ENCODE measurements at places on chromosomes 1 and 21.

DNA sequence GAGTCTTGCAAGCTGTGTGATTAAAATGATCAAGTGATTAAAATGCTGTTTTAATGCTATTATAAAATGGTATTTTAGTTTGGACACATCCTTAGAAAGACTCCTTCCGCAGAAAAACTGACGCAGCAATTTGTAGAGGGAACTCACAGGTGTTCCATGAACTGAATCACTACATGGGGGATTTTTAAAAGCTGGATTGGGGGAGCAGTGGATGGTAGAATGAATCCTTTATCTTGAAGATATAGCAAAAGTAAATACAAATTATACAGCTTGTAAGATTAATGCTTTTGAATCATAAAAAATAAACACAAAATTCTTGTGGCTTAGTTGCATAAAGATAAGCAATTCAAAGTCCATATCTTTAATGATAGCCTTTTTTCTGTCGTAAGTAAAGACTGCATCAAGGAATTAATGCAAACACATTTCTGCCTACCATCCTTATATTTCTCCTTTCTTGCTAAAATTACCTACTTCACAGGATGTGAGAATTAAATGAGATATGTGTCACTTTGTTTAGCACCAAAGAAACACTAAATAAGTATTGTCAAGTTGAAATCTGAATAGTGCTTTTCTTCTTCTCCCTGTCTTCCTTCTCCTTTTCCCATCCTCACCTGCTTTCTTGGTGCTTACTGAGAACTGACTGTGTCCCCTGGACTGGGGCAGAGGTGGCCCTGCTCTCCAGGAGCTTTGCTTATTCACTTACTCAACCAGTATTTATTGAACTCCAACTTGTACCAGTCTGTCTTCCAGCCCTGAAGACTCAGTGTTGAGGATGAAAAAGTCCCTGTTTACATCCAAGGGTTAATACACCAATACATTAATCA, 61.5 kb upstream of the F3 start:
- DNase-seq = no peak

- DNase-seq = no peak
Measured at GRCh38 chr1:7366955-7367665, 404.0 kb upstream of the VAMP3 start.

DNA sequence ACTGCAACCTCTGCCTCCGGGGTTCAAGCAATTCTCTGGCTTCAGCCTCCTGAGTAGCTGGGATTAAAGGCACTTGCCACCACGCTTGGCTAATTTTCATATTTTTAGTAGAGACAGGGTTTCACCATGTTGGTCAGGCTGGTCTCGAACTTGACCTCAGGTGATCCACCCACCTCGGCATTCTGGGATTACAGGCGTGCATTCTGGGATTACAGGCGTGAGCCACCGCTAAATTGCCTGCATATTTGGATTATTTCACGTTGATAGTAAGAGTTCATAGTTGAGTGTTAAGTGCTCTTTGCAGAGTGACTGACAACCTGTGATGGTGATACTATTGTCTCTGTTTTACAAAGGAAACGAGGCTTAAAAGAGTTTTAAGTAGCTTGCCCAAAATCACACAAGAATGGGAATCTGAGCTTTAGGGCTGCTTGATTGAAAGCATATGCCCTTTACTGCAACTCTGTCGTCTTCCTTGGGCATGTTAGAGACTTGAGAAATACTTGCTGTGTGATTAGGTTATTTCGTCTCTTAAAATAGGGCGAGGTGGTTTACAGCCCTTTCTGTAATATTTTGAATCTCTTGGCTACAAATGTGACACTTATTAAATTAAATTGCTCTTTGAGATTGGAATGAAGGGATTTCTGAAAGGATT, 12.4 kb downstream of the CDC42 start:
- no peak for DNase-seq

DNA sequence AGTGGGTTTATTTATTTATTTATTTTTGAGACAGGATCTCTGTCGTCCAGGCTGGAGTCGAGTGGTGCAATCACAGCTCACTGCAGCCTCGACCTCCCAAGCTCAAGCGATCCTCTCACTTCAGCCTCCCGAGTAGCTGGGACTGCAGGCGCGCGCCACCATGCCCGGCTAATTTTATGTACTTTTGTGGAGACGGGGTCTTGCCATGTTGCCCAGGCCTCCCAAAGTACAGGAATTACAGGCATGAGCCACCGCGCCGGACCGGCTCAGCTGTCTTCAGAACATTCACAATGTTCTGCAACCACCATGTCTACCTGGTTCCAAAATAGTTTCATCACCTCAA, 406 bp upstream of the DNAJC8 start:
- DNase-seq = no peak

DNA sequence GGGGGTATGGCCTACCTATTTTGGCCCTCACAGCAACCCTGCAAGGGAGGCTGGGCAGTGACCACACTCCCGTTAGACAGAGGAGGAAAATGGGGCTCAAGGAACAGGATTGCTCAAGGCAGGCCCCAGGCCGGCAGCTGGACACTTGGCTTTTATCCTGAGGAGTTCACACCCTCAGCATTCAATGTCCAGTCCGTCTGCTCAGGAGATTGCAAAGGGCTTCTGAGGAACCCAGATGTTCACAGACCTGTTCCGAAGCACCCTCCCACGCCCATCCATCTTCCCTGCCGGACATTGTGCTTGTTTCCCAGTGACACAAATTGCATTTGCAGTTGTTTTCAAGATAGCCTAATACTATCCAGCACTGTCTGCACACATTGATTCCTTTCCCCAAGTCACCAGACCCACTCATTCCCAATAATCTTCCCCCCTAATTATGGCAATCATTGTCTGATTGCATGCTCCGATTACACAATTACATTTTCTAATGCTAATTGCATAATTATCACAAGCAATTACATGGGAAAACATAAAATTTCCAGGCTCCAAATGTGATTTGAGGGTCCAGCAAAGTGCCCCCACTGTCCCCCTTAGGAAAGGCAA, 4.3 kb upstream of the UBL4B start:
- no peak for DNase-seq

- no peak for DNase-seq
Measured at GRCh38 chr1:96808191-96808590, 86.6 kb downstream of the PTBP2 start.

DNA sequence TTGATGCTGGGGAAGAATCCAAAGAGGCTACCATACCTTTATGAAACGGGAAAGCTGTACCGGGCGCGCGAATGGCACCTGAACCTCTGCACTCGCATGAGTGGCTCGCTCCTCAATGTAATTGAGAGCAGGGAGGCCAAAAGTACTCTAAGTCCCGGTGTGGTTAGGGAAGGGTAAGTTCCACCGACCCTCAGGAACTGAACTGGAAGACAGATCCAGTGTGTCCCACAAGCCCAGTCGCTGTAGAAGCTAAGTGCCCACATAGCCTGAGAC, 1.0 kb downstream of the GATAD2B start:
- DNase-seq = no peak

- no peak for DNase-seq
Measured at GRCh38 chr21:38321568-38321967, 64.8 kb downstream of the KCNJ15 start.

- DNase-seq = no peak
Measured at GRCh38 chr1:212785871-212786270, 5.7 kb downstream of the NSL1 start.

DNA sequence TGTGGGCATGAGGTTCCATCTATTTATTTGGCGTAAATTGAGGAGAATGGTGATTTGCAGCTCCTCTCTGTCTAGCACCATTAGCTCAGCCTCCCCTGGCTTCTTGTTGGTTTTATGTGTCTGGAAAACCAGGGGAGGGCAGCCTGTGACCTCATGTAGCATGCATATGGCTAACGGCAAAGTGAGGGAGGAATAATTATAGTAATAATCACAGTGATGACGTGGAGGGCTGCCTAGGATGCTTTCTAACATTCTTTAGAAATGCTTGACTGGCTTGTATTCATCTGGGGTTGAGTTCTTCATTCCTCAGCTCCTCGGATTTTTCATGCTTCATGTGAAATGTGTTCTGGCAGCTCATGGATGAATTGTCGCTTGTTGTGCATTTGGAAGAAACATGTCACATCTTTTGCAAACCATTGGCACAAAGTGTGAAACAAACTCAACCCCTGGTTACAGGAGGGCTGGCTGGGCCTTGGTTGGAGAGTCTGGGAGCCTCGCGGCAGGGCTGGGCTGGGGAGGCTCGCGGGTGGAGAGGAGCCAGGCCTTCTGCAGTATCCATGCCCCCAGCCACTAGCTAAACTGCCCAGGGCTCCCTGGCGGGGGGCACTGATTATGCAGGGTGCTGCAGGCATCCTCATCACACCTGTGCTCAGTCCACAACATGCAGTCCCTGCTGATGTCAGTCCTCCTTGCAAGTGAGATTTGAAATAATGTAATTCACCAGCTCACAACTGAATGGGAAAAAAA, 149.6 kb downstream of the DISC1 start:
- no peak for DNase-seq

GRCh38 chr1:172658871-172659453, at the start of gene FASLG:
Gene FASLG, plus strand, starts transcription at chr1:172659103. Its CDS starts 99 bp downstream, at chr1:172659202.
- DNase-seq = peak; percentile 32

DNA sequence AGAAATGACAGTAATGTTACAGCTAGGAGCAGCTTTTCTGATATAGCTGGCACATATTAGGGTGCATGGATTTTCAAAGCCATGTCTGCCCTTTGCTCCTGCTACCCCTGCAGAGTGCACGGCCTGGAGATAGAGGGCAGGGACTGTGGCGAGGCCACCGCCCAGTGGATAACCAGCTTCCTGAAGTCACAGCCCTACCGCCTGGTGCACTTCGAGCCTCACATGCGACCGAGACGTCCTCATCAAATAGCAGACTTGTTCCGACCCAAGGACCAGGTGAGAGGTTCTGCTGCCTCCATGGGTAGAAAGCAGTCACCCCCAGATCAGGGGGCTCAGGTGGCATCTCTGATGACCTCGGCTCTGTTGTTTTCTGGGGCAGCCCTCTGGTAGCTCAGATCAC, 9.8 kb downstream of the MTARC1 start:
- DNase-seq = no peak

DNA sequence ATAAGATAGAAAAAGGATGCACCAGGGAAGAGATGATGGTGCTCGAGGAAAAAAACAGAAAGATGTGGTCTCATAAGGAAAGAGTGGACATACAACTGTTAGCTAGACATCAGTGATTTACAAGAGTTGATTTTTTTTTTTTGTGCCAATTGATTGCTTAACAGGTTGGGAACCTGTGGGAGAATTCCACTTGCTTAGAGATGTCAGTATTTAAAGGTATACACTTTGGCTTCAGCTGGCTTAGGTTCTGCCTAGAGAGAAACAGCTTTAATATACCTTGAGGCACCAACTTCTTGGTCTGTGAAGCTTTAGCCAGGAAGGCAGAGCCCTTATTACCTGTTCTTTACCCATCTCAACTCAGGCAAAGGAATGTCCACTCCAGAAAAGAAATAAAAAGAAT, 303.8 kb downstream of the PAPPA2 start:
- DNase-seq = no peak

- DNase-seq = no peak
Measured at GRCh38 chr1:232624546-232625281, 5.2 kb downstream of the SIPA1L2 start.

- DNase-seq = no peak
Measured at GRCh38 chr1:118898712-118899111, 89.4 kb downstream of the TBX15 start.

DNA sequence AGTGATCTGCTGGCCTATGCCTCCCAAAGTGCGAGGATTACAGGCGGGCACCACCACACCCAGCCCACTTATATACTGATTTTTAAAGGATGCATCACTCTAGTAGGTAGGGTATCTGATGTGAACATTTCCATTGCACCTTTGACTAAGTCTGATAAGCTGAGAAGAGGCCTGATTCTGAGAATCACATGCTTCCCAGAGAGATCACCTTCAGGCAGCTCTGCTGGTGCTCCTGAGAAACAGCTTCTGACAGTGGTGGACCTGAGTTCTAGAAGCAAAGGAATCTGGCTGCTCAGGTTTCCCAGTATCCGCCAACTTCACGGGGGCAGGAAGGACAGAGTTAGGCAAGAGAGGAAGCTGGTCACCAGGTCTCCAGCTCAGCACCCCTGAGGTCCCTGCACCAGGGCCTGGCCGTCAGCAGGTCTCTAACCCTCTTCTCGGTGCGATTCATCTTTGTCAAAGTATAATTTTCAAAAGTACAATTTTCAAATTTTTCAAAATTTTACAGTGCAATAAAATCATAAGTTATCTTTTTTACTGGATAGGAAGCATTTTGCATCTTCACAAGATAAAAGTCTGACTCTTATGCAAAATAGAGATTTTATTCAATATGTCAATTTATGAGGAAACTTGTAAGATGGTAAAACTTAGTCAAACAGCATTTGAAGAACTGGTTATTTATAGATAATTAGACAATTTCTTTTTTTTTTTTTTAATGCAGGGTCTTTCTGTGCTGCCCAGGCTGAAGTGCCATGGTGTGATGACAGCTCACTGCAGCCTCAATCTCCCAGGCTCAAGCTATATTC, 25.8 kb upstream of the MPZL1 start:
- no peak for DNase-seq

All from activated CD4-positive, alpha-beta T cell treated with anti-CD3 and anti-CD28 coated beads, Interleukin-2, amount 50 U/mL, for 1 hour (primary cell).